ENCODE measurements at places on chromosomes 7 and 10. TPM values are rescaled to one million over a fixed set of nuclear protein-coding genes. Genes with fewer than 3 reads are reported as not detected.

- no peaks in the 10 kb centered on the region for H3K36me3 ChIP-seq
- no peaks in the 10 kb centered on the region for H3K27me3 ChIP-seq
- H3K4me3 ChIP-seq: no peak overlapping the region
- H3K4me1 ChIP-seq: no peaks in the 10 kb centered on the region
- H3K27ac ChIP-seq: no peak overlapping the region
Measured at GRCh38 chr10:51707821-51708424, 8.5 kb upstream of the CSTF2T start.

GRCh38 chr10:129898706-129899268 is 65.3 kb downstream of the EBF3 start:
- no peak overlapping the region for H3K4me3 ChIP-seq
- no peak for DNase-seq
- H3K4me1 ChIP-seq: no peaks in the 10 kb centered on the region
- H3K36me3 ChIP-seq: no peaks in the 10 kb centered on the region
- H3K27ac ChIP-seq: no peak overlapping the region

DNA sequence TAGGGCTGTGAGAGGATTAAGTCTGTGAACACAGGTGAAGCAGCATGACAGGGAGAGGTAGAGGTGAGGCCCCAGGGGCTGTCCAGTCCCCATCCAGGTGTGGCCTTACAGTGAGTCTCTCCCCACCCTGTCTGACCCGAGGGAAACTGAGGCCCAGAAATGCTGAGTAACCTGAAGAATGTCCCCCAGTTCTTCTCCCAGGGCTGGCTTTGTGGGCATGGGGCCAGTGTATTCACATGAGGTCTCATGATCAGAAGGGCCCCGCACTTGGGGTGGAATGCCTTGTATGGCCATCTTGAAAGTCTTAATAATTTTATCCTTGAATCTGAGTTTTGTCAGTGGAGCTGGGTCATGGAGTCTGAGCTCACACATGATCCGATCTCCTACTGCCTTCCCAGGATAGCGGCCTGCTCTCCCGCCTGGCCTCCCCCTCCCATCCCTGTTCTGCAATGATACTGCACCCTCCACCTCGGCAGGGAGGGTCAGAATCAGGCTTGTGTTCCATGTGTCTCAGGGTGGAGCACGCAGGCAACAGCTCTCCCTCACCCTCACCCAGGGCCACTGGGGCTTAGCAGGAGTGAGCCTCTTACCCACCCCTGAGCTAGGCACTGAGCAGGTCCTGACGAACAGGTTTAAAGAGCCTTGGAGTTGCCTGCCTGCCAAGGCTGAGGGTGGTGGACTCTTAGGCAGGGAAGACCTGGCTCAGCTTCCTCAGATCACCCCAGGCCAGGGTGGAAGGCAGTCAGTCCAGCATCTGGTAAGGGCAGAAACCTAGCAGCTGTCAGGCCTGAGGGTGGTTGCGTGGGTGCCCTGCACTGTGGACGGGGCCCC is 41.4 kb upstream of the NPFFR1 start:
- H3K27me3 ChIP-seq: no peaks in the 10 kb centered on the region
- H3K36me3 ChIP-seq: no peaks in the 10 kb centered on the region
- H3K4me1 ChIP-seq: peaks cover 2% of the 10 kb centered on the region
- H3K27ac ChIP-seq: no peak overlapping the region

- no peaks in the 10 kb centered on the region for H3K4me1 ChIP-seq
- H3K27me3 ChIP-seq: no peaks in the 10 kb centered on the region
- H3K36me3 ChIP-seq: no peaks in the 10 kb centered on the region
- H3K27ac ChIP-seq: no peak overlapping the region
Measured at GRCh38 chr10:26890956-26891355, 30.2 kb upstream of the ABI1 start.

GRCh38 chr7:7595451-7595850 is 28.8 kb downstream of the MIOS start:
- DNase-seq: no peak
- peaks cover 4% of the 10 kb centered on the region for H3K36me3 ChIP-seq
- no peaks in the 10 kb centered on the region for H3K4me1 ChIP-seq
- H3K4me3 ChIP-seq: no peak overlapping the region

GRCh38 chr10:122343135-122343800 is 31.2 kb upstream of the PLEKHA1 start:
- H3K4me1 ChIP-seq: peaks cover 4% of the 10 kb centered on the region
- no peak overlapping the region for H3K27ac ChIP-seq
- H3K4me3 ChIP-seq: no peak overlapping the region
- DNase-seq: no peak
- no peaks in the 10 kb centered on the region for H3K27me3 ChIP-seq
- H3K36me3 ChIP-seq: no peaks in the 10 kb centered on the region

GRCh38 chr10:128780156-128780761 is 654.0 kb upstream of the MKI67 start:
- no peaks in the 10 kb centered on the region for H3K36me3 ChIP-seq
- no peak overlapping the region for H3K4me3 ChIP-seq
- no peak for DNase-seq
- H3K4me1 ChIP-seq: no peaks in the 10 kb centered on the region
- no peaks in the 10 kb centered on the region for H3K27me3 ChIP-seq
- no peak overlapping the region for H3K27ac ChIP-seq

DNA sequence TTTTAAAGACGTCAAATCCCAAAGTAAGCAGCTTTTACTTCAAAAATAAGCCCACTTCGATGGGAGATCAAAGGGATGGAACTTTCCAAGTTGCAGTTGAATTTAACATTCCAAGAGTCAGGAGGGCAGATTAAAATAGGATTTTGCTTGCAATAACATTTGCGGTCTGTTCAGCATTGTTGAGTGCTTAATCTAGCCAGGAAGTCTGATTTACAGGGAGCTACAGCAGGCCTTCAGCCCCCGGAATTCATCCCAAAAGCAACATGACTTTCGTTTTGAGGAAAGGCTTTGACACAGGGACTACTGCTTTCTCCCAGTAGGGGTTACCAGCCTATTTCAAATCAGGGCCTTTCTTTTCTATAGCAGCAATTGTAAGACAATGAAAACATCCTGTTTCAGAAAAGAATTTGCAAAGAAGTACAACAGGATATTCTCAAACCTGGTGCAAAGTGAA is 279.6 kb upstream of the PITRM1 start:
- no peaks in the 10 kb centered on the region for H3K27me3 ChIP-seq
- peaks cover 2% of the 10 kb centered on the region for H3K4me1 ChIP-seq
- no peak for DNase-seq
- no peak overlapping the region for H3K27ac ChIP-seq

DNA sequence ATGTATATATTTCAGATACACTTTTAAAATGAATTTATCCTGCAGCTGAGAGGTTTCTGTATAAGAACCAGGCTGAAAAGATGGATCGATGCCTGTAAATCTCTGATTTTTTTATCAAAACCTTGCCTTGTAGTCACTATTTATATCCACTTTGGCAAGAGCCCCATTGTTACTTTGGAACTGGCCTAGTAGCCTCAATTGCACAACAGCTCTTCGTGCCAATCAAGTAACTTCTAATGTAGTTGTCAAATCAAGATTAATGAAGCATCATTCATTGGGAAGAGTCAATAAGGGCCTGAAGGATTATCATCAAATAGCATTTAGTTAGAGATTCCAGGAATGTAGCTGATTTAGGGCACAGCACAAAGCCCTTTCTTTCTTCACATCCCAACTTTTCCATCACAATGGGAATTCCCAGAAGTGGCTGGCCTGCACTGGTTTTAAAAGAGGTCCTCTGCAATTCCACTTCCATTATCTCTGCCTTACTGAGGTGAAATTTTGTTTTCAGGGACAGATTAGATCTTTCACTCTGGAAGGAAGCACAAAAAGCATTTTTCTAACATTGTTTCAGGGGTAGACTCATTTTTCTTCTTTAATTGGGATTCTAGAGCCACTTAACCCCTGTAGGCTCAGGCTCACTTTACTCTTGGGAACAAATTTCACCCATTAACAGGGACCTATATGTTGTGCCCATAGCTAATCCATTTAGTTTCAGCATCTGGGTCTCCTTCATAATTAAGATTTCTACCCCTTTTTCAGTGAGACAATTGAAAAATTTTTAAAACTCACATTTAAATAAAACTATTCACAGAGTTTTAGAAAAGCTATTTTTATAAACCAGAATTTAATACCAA is 97.8 kb downstream of the CALCR start:
- H3K36me3 ChIP-seq: no peaks in the 10 kb centered on the region
- DNase-seq: no peak
- no peak overlapping the region for H3K27ac ChIP-seq
- no peaks in the 10 kb centered on the region for H3K27me3 ChIP-seq
- H3K4me1 ChIP-seq: no peaks in the 10 kb centered on the region
- H3K4me3 ChIP-seq: no peak overlapping the region

DNA sequence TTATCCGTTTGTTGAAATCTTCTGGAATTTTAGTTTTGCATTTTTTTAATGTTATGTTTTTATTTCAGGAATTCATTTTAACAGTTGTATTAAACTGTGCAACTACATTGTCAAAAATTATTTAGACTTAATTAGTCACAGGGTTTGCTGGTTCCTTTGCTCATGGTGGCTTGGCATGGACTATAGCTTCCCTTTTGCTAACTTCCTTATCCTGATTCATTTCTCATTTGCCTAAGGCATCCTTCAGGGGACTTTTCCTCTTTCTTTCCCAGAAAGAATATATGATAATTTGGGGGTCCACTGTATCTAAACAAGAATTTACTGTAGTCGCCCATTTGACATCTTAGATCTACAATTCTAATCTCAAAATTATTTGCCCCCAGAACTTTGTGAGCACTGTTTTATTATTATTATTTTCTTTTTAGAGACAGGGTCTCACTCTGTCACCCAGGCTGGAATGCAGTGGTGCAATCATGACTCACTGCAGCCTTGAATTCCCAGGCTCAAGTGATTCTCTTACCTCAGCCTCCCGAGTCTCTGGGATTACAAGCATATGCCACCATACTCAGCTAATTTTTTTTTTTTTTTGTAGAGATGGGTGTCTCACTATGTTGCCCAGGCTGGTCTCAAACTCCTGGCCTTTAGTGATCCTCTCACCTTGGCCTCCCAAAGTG is 13.9 kb downstream of the FIGNL1 start:
- no peak for DNase-seq
- peaks cover 2% of the 10 kb centered on the region for H3K4me1 ChIP-seq
- H3K27me3 ChIP-seq: no peaks in the 10 kb centered on the region
- H3K4me3 ChIP-seq: no peak overlapping the region

PNLIP gene
- total RNA-seq: 3.1 TPM

PDE6C gene
- not detected for total RNA-seq

KNDC1 gene
- 23.3 TPM for total RNA-seq

HMX3 gene
- total RNA-seq: not detected

CYP2C19 gene
- not detected for total RNA-seq

Measured in ovary (tissue), 10 donors.